Caco-2 (cell line): ENCODE measurements at places on chromosomes 7 and 10. TPM values are rescaled to one million over a fixed set of nuclear protein-coding genes. Genes with fewer than 3 reads are reported as not detected.

The ZNF425 gene
- total RNA-seq, result 2.6 and 4.0 TPM in 2 replicates

The VAX1 gene
- not detected in 2 replicates for total RNA-seq

- H3K27me3 ChIP-seq, result no peaks in the 10 kb centered on the region
- peaks cover 9% of the 10 kb centered on the region for H3K4me1 ChIP-seq
- H3K36me3 ChIP-seq, result no peaks in the 10 kb centered on the region
- no peak overlapping the region for H3K27ac ChIP-seq
- DNase-seq, result no peak
Measured at GRCh38 chr7:151006590-151007300, 15.9 kb downstream of the NOS3 start.

GRCh38 chr7:43482679-43483252 lies 100.1 kb upstream of the STK17A start:
- no peaks in the 10 kb centered on the region for H3K27me3 ChIP-seq
- no peak overlapping the region for H3K4me3 ChIP-seq
- H3K36me3 ChIP-seq, result no peaks in the 10 kb centered on the region; the same call in 1 of the 2 replicates

DNA sequence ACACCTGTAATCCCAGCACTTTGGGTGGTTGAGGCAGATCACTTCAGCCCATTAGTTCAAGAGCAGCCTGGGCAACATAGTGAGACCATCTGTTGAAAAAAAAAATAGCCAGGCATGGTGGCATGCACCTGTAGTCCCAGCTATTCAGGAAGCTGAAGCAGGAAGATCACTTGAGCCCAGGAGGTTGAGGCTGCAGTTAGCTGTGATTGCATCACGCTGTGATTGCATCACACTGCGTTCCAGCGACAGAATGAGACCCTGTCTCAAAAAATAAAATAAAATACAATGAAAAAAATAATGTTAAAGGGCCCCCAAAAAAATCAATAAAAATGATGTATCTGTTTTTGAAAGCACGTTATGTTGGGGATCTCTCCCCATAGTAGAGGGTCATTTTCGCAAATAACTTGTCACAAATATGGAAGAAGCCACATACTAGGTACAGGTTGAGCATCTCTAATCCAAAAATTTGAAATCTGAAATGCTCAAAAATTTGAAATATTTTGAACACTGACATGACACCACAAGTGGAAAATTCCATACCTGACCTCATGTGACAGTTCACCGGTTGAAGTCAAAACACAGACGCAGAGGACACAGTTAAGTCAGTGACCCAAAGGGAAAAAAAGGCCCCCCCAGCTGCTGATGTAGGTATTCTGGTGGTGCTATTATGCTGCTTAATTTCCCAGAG lies 9.5 kb downstream of the CISD1 start:
- H3K4me1 ChIP-seq, result peaks cover 27% of the 10 kb centered on the region
- no peak for DNase-seq
- no peak overlapping the region for H3K4me3 ChIP-seq
- peaks cover 5% of the 10 kb centered on the region; the same call in 1 of the 2 replicates for H3K36me3 ChIP-seq
- H3K27ac ChIP-seq, result no peak overlapping the region

DNA sequence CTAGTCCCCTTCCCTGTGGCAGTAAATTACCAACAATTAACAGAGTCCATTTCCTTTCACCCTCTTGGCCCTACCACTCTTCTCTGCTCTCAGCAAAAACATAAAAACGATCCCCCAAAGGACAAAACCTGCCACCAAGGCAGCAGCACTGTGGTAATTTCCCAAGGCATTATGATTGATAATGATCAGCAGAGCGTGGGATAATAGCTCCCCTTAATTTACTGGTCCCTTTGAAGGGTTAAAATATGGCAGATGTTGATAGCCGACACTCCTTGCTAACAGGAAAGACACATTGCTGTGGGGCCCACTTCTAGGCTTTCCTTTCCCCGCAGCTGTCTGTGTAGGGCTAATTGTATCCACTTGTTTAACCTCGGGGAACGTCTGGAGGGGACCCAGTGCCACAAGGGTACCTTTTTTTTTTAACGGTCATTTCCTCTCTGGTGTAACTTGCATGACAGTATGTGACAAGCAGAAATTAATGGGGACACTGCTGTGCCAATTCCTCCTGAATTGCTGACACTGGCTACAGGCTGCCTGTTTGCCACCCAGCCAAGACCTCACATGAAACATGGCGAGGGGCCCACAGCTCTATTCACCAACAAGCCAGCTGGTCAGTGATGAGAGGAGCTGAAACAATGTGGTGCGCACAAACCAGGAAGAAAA lies 81.3 kb downstream of the CDK6 start:
- H3K4me3 ChIP-seq, result no peak overlapping the region
- DNase-seq, result no peak
- H3K36me3 ChIP-seq, result no peaks in the 10 kb centered on the region; the same call in 1 of the 2 replicates
- H3K4me1 ChIP-seq, result peaks cover 36% of the 10 kb centered on the region
- no peaks in the 10 kb centered on the region for H3K27me3 ChIP-seq

DNA sequence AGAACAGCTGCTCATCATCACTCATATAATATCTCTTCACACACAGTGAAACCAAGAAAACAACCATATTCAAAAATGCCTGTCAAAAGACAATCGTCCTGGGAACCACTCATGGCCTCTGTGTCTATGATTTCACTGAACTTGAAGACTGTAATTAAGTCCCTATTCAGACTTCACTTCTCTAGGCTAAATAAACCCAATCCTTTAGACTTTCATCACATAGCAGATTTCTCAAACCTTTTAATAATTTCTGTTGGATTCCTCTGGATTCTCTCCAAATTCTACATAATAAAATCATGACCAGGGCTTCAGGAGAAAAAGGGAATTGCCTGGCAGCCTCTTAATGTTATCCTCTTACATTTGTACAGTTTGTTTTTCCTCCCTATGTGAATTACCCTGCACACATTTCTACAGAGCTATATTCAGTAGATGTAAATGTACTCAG lies 201.1 kb downstream of the LRRN3 start:
- DNase-seq, result no peak
- H3K4me3 ChIP-seq, result no peak overlapping the region
- H3K36me3 ChIP-seq, result no peaks in the 10 kb centered on the region
- no peaks in the 10 kb centered on the region for H3K4me1 ChIP-seq

- peak overlapping the region; percentile 37 for H3K27ac ChIP-seq
- no peak overlapping the region for H3K4me3 ChIP-seq
- DNase-seq, result no peak
- no peaks in the 10 kb centered on the region for H3K27me3 ChIP-seq
- no peaks in the 10 kb centered on the region for H3K36me3 ChIP-seq
- H3K4me1 ChIP-seq, result no peaks in the 10 kb centered on the region; the same call in 1 of the 2 replicates
Measured at GRCh38 chr7:85469446-85470010, 282.7 kb upstream of the SEMA3D start.

GRCh38 chr7:5702876-5703571 lies 78.4 kb downstream of the RNF216 start:
- no peak overlapping the region for H3K4me3 ChIP-seq
- peaks cover 4% of the 10 kb centered on the region; the same call in 1 of the 2 replicates for H3K36me3 ChIP-seq
- no peak overlapping the region for H3K27ac ChIP-seq
- H3K27me3 ChIP-seq, result no peaks in the 10 kb centered on the region

GRCh38 chr10:47414227-47414592 lies 30.1 kb upstream of the ZNF488 start:
- H3K27ac ChIP-seq, result no peak overlapping the region
- H3K4me1 ChIP-seq, result peaks cover 13% of the 10 kb centered on the region
- H3K4me3 ChIP-seq, result no peak overlapping the region
- H3K36me3 ChIP-seq, result no peaks in the 10 kb centered on the region

DNA sequence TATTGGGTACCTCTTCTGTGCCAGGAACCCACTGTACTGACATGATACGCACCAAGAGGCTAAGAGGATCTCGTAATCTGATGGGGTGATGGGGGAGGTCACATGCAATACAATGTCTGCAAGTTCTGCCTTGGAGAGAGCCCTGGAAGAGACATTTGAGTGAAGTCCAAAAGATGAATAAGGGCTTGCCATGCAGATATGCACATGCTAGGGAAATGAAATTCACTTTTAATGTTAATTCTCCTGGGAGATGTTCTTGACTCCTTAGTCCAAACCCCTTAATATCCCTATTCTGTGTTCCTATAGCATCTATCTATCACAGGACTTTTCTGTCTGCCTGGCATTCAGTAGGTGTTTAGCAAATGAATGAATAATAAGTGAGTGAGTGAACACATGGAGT lies 54.0 kb upstream of the GLCCI1 start:
- no peaks in the 10 kb centered on the region for H3K36me3 ChIP-seq
- peaks cover 39% of the 10 kb centered on the region for H3K4me1 ChIP-seq
- no peak for DNase-seq
- no peak overlapping the region for H3K27ac ChIP-seq

DNA sequence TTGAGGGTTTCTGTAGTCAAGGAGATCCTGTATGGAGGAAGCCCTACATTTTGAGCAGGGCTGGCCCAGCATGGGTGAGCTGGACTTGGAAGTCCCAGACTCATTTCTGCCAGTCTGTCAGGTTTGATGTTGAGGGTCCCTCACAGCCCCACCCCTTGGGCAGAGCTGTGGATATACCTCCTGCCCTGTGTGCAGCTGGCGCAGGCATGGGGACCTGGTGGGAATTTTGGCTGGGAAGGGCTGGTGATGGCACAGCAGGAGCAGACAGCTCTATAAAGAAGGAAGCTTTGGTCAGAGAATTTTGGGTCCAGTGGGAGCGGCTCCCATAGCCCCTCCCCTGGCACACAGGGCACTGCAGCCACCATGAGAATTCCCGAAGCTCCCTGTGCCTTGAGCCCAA lies 482.6 kb downstream of the RPS24 start:
- H3K27me3 ChIP-seq, result no peaks in the 10 kb centered on the region
- no peaks in the 10 kb centered on the region for H3K36me3 ChIP-seq
- peaks cover 1% of the 10 kb centered on the region; the same call in 1 of the 2 replicates for H3K4me1 ChIP-seq
- DNase-seq, result no peak
- no peak overlapping the region for H3K4me3 ChIP-seq
- no peak overlapping the region for H3K27ac ChIP-seq

DNA sequence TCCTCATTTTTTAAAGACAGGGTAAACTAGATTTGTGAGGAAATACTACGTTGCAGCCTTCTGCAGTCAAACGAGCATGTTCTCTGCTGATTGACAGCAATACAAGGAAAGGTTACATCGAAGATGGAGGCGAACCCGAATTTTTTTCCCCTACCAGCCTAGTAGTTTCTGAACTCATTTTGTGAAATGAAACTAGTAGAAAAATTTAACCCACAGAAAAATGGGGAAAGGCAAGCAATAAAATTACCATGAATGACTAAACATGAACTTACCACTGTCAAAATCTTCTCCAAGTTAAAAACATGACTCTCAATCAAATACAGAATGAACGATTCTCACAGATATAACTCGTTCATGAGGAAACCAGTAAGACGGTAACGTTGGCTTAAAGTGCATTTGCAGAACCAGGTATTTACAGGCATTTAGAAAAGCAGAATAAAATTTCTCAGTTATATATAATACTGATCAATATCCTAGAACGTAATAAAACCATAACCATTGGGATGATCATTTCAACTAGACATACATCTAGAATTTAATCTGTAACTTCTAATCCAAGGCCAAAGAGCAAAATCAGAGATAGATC lies 73.9 kb downstream of the CELF2 start:
- no peak overlapping the region for H3K4me3 ChIP-seq
- no peaks in the 10 kb centered on the region for H3K36me3 ChIP-seq
- DNase-seq, result no peak
- H3K27ac ChIP-seq, result no peak overlapping the region
